WTC11 (cell line): ENCODE measurements at places on chromosomes 16 and 17. TPM values are rescaled to one million over a fixed set of nuclear protein-coding genes. Genes with fewer than 3 reads are reported as not detected.

TMEM98 gene
- 66.0 to 70.3 TPM (median 69.8 TPM) in 3 replicates for total RNA-seq

CXCL16 gene
- total RNA-seq: 3.2 to 3.8 TPM (median 3.5 TPM) in 3 replicates

UBE2Z gene
- total RNA-seq: 65.1 to 69.7 TPM (median 68.4 TPM) in 3 replicates

NLRC5 gene
- 2.6 to 2.8 TPM (median 2.7 TPM) in 3 replicates for total RNA-seq

CMTM4 gene
- total RNA-seq: 56.2 to 60.6 TPM (median 58.5 TPM) in 3 replicates

DNAAF8 gene
- 0.09 to 0.41 TPM (median 0.14 TPM) in 3 replicates for total RNA-seq

DNA sequence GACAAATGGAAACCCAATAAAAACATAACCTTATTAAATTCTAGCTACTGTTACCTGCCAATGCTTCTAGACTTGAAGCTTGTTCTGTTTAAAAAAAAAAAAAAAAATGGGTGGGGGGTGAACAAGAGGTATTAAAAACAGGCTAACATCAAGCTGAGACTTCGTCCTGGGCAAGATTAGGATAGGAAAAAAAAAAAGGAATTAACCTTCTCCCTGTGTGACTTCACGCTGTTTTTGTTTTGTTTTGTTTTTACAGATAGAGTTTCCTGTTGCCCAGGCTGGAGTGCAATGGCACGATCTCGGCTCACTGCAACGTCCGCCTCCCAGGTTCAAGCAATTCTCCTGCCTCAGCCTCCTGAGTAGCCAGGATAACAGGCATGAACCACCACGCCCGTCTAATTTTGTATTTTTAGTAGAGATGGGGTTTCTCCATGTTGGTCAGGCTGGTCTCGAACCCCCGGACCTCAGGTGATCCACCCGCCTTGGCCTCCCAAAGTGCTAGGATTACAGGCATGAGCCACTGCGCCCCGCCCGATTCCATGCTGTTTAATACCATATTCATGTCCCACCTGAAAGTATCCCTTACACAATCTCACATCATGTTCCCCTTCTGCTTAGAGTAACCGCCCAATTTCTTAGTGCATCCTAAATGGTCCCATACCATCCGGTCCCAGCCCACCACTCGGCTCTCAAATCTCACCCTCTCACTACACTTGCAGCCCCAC is 2.2 kb downstream of the USP31 start:
- peaks cover 12% of the 10 kb centered on the region for H3K27me3 ChIP-seq
- DNase-seq: no peak
- peak overlapping the region; percentile 92 for H3K4me3 ChIP-seq
- no peaks in the 10 kb centered on the region for H3K36me3 ChIP-seq
- no peak overlapping the region; the same call in 1 of the 2 replicates for H3K27ac ChIP-seq

DNA sequence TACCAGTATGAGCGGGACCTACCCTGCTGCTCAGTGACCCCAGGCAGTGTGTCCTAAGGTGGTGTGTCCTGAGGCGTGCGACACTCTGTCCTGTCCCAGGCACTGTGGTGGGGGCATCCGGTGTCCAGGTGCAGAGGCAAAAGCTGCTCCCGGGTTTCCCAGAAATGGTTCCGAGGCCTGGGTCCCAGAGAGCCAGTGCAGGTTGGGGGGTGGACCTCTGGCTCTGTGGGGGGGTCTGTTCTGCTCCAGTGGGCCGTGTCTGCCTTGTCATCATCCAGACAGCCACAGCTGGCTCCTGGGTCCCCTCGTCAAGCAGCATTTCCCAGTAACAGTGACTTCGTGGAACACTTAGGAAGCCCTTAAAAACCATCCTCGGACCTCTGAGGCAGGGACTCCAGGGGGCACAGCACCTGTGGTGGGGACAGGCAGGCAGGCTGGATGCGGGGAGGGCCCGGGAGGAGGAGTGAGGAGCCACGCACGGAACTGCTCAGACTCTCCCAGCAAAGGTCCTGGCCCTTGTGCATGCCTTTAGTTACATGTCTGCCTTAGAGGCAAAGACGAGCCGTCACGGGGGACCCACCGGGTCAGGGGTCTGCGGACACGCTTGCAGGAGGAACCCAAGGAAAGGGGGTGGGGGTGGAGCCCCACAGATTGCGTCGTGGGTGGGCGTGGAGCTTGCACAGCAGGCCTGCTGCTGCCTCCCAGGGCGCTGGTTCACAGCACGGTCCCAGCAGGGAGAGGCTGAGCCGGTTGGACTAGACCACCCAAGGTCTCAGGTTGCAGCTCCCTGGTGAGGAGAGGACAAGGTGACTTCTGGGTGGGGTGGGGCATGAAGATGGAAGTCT is 5.6 kb downstream of the SLC16A3 start:
- H3K4me3 ChIP-seq: no peak overlapping the region
- DNase-seq: no peak
- peaks cover 2% of the 10 kb centered on the region; the same call in 1 of the 2 replicates for H3K36me3 ChIP-seq
- peaks cover 11% of the 10 kb centered on the region for H3K27me3 ChIP-seq
- H3K27ac ChIP-seq: no peak overlapping the region

DNA sequence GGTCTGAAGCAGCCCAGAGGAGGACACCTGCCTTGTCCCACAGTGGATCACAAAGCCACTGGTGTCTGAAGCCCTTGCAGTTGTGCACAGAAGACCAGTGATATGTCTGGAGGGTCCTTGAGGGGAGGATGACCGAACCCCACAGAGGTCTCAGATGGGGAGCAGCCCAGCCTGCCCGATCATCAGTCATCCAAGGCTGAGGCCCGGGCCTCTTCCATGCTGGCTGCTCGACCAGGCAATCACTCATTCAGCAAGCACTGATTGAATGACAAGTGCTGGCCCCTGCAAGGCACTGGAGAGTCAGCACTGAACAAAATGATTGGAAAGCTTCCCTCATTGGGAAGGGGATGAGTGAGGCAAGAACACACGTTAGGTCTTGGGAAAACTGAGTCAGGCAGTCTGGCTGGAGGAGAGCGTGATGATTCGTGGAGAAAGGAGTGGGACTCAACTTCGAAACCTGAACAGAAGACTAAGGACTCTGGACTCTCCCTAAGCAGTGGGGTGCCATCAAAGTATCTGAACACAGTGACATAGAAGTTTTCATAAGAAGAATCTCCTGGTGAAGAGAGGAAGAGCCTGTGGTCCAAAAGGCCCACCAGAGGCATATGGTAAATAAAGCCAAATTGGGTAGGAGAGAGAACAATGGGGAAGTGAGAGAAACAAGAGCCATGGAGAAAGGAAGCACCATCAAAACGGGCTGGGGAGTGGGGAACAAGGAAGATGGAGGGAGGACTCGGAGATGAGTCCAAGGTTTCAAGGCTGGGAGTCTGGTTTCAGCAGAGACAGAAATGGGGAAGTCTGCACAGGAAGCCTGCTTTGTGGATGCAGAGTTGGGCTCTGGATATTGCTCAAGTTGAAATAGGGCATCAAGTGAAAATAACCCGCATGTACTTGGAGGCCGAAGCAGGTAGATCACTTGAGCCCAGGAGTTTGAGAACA is 10.2 kb downstream of the PIK3R5 start:
- no peak overlapping the region for H3K4me3 ChIP-seq
- H3K27ac ChIP-seq: no peak overlapping the region
- peaks cover 4% of the 10 kb centered on the region; the same call in 1 of the 2 replicates for H3K27me3 ChIP-seq
- no peaks in the 10 kb centered on the region for H3K36me3 ChIP-seq
- H3K4me1 ChIP-seq: peaks cover 16% of the 10 kb centered on the region

DNA sequence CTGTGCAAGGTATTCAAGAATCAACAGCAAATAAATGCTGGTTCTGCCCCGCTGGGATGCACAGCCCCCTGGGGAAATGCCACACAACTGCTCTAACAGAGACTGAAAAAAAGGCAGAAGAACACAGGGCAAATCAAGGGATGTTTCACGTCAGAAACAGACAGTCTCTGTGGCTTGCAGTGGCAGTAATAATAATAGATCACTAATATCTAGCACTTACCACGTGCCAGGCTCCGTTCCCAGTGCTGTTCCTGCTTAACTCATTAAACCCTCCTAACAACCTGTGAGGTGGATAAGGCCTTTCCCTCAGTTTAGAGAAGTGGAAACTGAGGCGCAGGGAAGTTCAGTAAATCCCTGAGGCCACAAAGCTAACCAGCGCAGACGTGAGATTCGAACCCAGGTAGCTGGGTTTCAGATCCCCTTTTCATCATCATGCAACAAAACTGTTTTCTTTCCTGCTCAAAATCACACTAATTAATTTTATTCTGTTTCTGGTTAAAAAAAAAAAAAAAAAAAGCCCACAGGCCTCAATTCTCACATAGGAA is 36.7 kb downstream of the ARHGAP17 start:
- H3K4me1 ChIP-seq: peaks cover 31% of the 10 kb centered on the region
- no peak for DNase-seq
- H3K27me3 ChIP-seq: no peaks in the 10 kb centered on the region

DNA sequence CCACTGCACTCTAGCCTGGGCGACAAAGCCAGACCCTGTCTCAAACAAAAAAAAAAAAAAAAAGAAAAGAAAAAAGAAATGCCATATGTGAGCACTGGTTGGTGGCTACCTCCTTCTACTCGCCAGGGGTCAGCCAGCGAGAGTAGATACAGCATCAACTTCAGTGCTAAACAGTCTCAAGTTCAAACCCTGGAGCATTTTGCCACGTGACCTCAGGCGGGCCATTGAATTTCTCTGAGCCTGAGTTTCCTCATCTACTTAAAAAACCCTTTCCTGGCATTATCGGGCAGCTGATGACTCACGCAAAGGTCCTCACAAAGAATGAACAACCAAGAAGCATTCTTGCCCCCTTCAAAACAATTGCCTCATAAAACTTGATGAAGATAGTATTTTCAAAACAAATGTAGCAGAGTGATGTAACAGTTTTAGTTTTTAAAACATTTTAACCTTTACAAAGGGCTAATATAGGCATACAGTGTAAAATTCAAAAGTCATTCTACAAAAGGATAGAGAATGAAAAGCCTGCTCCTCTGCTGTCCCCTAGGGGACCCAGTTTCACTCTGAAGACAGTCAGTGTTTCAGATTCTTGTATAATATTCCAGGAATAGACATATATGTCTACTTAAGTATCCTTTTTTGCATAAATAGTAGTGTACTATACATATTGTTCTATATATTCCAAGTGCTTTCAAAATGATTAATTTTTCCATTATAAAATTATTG is 28.4 kb downstream of the DNAH2 start:
- peaks cover 6% of the 10 kb centered on the region for H3K27me3 ChIP-seq
- H3K36me3 ChIP-seq: no peaks in the 10 kb centered on the region
- H3K4me3 ChIP-seq: no peak overlapping the region
- no peak overlapping the region for H3K27ac ChIP-seq
- no peak for DNase-seq

- H3K4me1 ChIP-seq: peaks cover 15% of the 10 kb centered on the region
- H3K27me3 ChIP-seq: no peaks in the 10 kb centered on the region
- H3K4me3 ChIP-seq: no peak overlapping the region
These were observed 2.9 kb downstream of the CTRL start for GRCh38 chr16:67928561-67929364.

DNA sequence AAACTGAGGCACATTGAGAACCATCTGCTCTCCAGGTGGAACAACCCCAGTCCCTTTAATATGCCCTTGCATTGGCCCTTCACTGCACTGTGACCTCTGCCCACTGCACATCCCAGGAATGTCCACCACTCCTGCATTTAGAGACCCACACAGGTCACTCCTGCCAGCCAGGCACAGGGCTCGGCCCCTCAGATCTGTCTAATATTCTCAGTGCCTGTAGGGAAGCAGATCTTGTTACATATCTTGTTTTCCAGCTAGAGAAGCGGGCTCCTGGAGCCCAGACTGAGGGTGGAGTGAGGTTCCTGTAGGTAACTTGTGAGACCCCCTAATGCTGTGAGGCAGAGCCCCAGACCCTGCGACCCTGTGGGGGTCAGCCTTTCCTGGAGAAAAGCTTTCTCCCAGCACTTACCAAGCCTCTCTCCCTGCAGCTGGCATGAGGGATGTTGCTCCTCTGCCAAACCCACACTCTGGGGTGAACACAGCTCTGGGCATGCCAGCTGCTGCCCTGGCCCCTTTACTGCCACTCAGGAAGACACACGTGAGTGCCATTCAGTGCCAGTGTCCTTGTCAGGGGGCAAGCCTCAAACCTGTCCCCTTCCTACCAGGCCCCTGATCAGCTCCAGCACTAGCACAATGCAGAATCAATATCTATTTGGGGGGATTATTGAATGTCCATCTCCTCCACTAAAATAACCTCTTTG is 40.3 kb upstream of the CRHR1 start:
- H3K4me3 ChIP-seq: no peak overlapping the region
- no peaks in the 10 kb centered on the region for H3K36me3 ChIP-seq
- peaks cover 11% of the 10 kb centered on the region for H3K4me1 ChIP-seq
- H3K27me3 ChIP-seq: peaks cover 74% of the 10 kb centered on the region
- no peak overlapping the region for H3K27ac ChIP-seq

DNA sequence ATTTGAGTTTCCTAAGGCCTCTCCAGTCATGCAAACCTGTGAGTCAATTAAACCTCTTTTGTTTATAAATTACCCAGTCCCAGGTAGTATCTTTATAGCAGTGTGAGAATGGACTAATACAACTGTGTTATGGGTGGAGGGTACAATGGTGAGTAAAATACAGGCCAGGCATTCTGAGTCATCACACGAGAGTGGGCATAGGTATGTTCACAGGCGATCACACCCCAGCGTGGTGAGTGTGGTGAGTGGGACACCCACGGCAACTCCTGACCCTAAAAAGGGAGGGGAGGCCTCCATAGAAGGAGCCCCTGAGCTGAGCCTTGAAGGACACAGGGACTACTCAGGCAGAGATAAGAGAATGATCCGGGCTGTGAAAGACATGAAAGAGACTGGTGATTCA is 22.6 kb upstream of the MAPT start:
- peaks cover 11% of the 10 kb centered on the region for H3K4me1 ChIP-seq
- H3K27ac ChIP-seq: no peak overlapping the region
- H3K4me3 ChIP-seq: no peak overlapping the region
- H3K27me3 ChIP-seq: no peaks in the 10 kb centered on the region

GRCh38 chr17:19445105-19445504 is 34.1 kb downstream of the RNF112 start:
- H3K27ac ChIP-seq: no peak overlapping the region
- H3K4me1 ChIP-seq: peaks cover 25% of the 10 kb centered on the region
- H3K4me3 ChIP-seq: no peak overlapping the region
- H3K27me3 ChIP-seq: peaks cover 10% of the 10 kb centered on the region
- peaks cover 50% of the 10 kb centered on the region for H3K36me3 ChIP-seq

DNA sequence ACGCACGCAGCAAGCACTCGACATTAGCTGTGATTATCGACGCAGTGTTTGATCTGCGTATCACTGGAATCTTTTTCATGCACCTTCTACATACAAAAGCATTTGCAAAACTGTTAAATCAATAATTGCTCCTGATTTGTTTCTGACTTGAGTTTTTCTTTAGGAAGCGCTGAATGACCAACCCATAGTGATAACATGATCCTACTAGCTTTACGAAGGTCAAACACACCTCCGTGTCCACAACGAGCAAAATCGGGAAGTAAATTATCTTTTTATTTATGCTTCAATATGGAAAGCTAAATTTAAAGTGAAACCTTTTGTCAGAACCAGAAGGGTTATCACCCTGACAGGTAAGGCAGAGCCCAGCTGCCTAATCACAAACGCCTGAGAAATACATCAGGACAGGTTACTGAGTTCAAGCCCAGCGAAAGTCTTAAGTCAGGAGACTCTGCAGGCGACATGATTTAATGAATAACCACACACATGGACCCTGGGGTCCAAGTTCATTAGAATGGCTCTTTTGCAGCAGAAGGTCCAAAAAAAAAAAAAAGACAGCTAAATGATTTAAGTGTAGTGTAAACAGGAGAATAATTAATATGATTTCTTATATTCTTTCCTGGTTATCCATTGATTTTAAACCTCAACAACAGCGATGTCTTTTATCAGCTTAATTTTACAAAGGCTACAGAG is 104.2 kb downstream of the ADCY9 start:
- peak overlapping the region; percentile 65 for H3K27ac ChIP-seq
- H3K27me3 ChIP-seq: no peaks in the 10 kb centered on the region; the same call in 1 of the 2 replicates
- H3K36me3 ChIP-seq: no peaks in the 10 kb centered on the region
- H3K4me3 ChIP-seq: no peak overlapping the region
- no peak for DNase-seq
